Amniotic epithelial cell (primary cell): ENCODE measurements at places on chromosomes 12 and 14.

DNA sequence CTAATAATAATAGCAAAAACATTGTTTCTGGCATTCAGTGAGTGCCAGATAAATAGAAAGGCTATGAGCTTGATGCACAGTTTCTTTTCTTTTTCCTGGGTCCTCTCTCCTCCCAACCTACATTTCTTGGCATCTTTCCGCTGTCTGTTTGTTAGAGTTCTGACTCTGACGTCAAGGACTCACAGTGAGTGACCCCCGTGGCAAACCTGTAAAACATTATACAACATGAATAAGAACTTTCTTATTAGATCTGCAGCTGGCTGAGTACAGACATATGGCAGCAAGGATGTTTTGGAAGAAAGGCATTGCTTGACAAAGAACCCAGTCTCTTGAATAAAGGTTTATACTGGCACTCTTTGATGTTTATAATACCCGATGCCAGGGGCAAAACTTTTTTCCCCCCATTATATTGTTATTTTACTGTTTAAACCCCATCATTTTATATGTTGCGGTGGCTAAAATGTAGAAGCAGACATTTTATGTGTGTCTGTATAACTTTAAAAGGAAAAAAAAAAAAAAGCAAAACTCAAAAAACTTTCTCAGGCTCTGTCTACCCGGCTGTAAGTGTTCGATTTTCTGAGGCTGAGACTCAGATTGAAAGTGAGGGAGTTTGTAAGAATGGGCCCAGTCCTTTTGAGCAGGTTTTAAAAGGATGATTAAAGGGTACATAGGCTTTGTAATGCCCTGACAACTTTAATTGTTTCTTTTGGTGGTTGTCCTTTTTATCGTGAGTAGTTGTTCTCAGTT, 159.3 kb downstream of the PDE3A start:
- DNase-seq: no peak

DNA sequence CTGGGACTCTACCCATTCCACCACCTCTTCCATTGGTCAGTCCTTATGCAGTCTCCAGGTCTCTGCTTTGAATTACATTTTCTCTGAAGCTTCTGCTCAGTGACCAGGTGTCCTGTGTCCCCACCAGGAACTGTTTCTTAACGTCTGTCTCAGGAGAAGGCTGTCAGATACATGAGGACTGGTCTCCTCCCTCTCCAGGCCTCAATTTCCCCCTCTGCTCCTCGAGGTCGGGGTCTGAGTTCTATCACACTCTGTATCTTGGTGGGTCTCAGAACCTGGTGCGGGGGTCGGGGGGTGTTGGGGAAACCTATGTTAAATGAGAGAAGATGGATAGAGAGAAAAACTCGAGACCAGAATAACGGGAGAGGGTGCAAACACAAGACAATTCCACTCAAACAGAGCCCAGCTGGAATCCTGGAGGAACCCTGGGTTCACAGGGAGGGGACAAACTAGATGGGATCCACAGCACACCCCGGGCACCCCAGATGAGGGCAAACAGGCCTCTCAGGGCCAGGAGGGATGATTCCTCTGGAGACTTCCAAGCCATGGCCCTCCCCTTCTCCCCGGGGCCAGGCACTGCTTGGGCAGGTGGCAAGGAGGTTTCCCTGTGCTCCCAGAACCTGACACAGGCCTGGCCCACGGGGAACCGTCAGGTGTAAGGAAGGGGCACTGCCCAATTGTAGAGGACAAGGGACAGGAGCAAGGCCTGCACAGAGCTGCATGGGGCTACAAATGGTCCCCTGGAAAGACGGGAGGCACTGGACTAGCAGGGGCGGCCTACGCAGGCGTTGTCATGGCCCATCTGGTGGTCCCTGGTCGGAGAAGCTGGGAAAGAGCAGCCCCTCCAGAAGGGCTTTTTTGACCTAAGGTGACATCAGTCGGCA, 313.2 kb upstream of the DIO3 start:
- DNase-seq: no peak

DNA sequence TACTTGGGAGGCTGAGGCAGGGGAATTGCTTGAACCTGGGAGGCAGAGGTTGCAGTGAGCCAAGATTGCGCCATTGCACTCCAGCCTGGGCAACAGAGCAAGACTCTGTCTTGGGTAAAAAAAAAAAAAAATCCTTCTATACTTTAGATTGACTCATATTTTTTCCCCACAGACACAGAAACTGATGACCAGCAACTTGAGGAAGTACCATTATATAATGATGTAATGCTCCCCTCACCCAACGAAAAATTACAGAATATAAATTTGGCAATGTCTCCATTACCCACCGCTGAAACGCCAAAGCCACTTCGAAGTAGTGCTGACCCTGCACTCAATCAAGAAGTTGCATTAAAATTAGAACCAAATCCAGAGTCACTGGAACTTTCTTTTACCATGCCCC, 24.3 kb upstream of the SNAPC1 start:
- DNase-seq: peak; percentile 58

- DNase-seq: peak; percentile 80
Observed at GRCh38 chr12:19886639-19887064, 447.4 kb downstream of the AEBP2 start.

DNA sequence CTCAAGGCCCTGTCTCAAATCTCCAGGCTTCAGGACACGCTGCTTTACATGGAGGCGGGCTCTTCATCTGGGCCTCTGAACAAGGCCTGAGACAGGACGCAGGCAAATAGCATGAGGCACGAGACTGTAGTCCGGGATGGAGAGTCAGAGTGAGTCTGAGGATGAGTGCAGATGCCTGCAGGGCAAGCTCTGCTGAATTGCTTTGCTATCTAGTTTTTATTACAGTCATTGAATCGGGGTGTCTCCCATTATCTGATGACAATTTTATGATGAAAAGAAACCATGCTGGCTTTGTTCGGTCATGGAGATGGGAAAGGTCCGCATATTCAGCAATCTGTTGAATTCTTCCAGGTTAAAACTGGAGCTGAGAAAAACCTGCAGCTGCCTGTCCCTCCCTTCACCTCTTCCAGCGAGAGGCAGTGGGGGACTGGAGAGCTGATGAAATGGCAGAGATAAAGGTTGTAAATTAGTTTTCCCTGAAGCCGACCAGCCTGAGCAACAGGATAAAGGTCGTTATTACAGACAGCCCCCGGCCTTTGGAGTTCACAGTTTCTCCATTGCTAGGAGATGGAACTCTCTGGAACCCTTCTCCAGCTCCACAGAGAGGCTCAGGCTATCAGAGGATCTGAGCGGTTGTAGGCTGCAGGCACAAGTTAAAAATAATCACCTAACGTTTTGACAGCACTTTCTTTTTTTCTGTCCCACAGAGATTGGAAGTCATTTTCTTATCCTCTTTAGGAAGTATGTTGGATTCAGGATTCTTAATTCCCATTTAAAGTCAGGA, 1.3 kb upstream of the ADGRD1 start:
- no peak for DNase-seq

DNA sequence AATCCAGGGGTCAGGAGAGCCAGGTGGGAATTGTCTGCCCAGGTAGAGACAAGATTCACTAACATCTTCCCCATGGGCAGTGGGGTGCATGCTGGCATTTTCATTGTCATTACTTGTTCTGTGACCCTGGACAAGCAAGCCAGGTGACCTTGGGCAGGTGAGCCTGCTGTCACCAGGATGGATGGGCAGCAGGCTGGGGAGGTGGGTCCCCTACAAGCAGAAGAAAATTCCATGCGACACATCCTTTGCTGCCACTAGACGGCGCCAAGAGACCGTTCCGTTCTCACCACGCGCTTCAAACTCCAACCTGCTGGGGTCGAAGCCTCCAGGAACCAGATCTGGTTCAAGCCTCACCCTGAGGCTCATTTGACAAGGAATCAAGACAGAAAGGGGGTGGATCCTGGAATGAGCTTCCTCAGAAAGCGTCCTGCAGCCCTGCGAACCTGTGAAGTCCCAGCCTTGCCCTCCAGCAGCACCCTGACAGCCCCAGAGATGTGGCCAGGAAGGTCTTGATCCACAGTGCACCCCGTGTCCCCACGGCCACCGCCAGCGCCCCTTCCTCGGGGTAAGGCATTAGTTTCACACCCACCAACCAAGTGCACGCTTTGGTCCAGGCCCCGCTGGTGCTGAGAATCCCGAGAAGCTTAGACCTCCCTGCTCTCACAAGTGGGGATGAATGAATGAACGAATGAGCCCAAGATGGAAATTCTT, 3.2 kb upstream of the DYNC1H1 start:
- DNase-seq: peak; percentile 70

DNA sequence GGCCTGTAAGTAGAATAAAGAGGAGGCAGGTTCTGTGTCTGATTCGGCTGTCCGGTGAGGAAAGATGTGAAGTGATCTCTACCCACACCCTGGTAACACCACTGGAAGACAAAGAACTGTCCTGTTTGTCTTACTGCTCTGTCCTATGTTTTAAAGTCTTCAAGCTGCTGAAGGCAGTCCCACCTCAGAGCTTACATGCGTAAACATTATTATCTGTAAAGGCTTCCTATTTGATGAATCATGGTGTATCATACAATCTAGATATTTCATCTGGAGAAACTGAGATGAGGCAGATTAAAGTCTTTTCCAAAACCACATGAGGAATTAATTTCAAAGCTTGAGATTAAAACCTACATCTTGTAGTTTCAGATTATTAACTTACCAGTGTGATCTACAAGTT, 427.6 kb downstream of the ZFP36L1 start:
- peak; percentile 92 for DNase-seq

DNA sequence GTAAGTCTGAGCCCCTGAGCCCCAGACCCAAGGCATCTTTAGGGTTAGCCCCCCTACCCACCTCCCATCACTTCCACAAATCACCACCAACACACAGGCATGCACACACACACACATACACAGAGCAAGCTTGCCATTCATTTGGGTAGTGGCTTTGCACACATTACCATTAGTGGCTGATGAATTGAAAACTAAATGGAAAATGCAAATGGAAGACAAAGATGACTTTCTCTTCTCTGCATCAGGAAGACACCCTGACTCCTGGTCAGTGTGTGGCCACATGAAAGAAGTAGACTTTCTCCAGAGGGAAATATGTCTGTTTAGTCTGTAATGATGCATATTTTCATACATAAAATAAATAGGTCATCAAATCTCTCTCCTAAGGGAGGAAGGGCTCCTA, 55.2 kb downstream of the CCDC60 start:
- no peak for DNase-seq

- no peak for DNase-seq
Observed at GRCh38 chr14:105384605-105385321, 13.6 kb upstream of the TEX22 start.

GRCh38 chr14:73462048-73462715, 3.8 kb upstream of the NUMB start:
- DNase-seq: peak; percentile 58

DNA sequence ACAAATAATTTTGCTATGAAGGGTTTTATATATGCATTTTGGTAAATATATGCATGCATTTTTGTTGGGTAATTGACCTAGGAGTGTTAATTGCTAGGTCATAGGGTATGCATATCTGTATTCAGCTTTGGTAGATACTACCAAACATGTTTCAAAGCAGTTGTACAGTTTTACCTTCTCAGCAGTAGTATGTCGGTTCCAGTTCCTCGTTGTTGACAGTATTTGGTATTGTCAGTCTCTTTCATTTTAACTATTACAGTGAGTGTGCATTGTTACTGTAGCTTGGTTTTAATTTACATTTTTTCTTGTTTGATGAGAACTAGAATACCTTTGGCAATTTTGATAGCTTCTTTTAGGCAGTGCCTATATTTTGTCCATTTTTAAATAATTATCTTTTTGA, 98.9 kb downstream of the ARID2 start:
- no peak for DNase-seq

DNA sequence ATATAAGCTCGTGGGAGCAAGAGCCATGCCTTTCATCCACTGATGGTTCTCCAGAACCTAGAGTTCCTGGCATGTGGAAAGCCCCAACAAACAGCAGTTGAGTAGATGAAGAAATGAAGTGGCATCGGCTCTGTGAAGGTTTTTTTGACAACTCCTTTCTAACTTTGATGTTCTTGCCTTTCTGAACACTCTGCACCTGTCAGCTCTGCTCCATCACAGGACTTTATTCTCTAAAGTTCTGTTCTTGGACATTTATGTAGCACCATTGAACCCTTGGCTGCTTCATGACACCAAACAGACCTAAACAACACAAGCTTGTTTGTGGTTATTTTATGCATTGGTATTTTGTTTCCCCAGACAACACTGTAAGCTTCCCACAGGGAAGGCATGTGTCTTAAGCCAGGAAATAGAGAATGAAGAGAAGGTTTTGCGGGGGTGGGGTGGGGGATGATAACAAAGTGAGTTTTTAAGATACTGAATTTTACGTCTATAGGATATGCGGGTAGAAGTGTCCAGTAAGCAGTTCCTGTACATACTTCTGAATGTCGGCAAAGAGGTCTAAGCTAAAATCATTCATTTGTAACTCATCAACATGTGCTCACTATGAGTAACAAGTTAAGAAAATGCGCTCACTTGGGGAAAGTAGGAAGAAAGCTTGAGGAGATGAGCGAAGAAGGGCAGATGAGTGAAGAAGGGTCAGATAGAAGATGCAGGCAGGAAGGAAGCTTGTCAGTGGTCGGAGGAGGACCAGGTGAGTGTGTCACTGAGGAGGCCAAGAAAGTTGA, 146.0 kb upstream of the PLEKHG7 start:
- DNase-seq: no peak

- DNase-seq: no peak
Observed at GRCh38 chr14:72851635-72852034, 42.3 kb downstream of the DPF3 start.
